ENCODE measurements at places on chromosomes 1 and 21.

GRCh38 chr1:50913954-50914353 is 46.1 kb downstream of the FAF1 start:
- no peak for DNase-seq

GRCh38 chr1:54487571-54488050 is 60.4 kb upstream of the ACOT11 start:
- no peak for DNase-seq

- DNase-seq = no peak
Measured at GRCh38 chr1:189499736-189500135, 977.9 kb downstream of the BRINP3 start.

- peak; percentile 81 for DNase-seq
Measured at GRCh38 chr1:6745073-6745472, 40.2 kb upstream of the CAMTA1 start.

- DNase-seq = peak; percentile 25
Measured at GRCh38 chr1:115076384-115076915, 12.9 kb downstream of the TSPAN2 start.

Data from inflammatory macrophage treated with lipopolysaccharide for 4 hours (primary cell).